ENCODE measurements at places on chromosomes 12 and 14. TPM values are rescaled to one million over a fixed set of nuclear protein-coding genes. Genes with fewer than 3 reads are reported as not detected.

CD69 gene
- total RNA-seq: not detected

POTEM gene
- not detected for total RNA-seq

IL23A gene
- not detected for total RNA-seq

PTCSC3 gene
- not detected for total RNA-seq

KRT8 gene
- total RNA-seq: 1,740 TPM

PTPRB gene
- 16.9 TPM for total RNA-seq

RNU4-1 gene
- total RNA-seq: under 0.01 TPM

HOXC11 gene
- not detected for total RNA-seq

DICER1 gene
- 68.1 TPM for total RNA-seq

COX8C gene
- total RNA-seq: not detected

RPL10L gene
- total RNA-seq: 41.7 TPM

INSM2 gene
- total RNA-seq: not detected

CLEC4C gene
- total RNA-seq: not detected

TGFB3 gene
- total RNA-seq: not detected

CELA1 gene
- not detected for total RNA-seq

PPP1R1A gene
- total RNA-seq: 5.5 TPM

CEBPE gene
- total RNA-seq: not detected

TGM1 gene
- total RNA-seq: 4.9 TPM

DDX51 gene
- 7.0 TPM for total RNA-seq

LTBR gene
- 471 TPM for total RNA-seq

POTEG gene
- not detected for total RNA-seq

ACACB gene
- 84.1 TPM for total RNA-seq

BLOC1S1 gene
- 54.9 TPM for total RNA-seq

TAS2R31 gene
- not detected for total RNA-seq

EEF1AKMT3 gene
- total RNA-seq: 61.4 TPM

SLC17A8 gene
- not detected for total RNA-seq

KRT75 gene
- total RNA-seq: not detected

TMBIM6 gene
- 420 TPM for total RNA-seq

PPP4R4 gene
- 11.7 TPM for total RNA-seq

IL22 gene
- not detected for total RNA-seq

CLEC4A gene
- total RNA-seq: not detected

LRRK2 gene
- total RNA-seq: 8.4 TPM

LRRIQ1 gene
- 2.2 TPM for total RNA-seq

CTSG gene
- 7.5 TPM for total RNA-seq

INTS13 gene
- 29.6 TPM for total RNA-seq

SLC7A8 gene
- 1.2 TPM for total RNA-seq

PAPLN gene
- total RNA-seq: 18.0 TPM

BDKRB2 gene
- 6.2 TPM for total RNA-seq

CCDC196 gene
- not detected for total RNA-seq

PLEK2 gene
- total RNA-seq: not detected

CD4 gene
- not detected for total RNA-seq

KCNC2 gene
- not detected for total RNA-seq

KSR2 gene
- total RNA-seq: 0.37 TPM

TBX5 gene
- not detected for total RNA-seq

PTPN6 gene
- total RNA-seq: 28.7 TPM

TMEM253 gene
- total RNA-seq: 1.1 TPM

TXNDC16 gene
- total RNA-seq: 4.5 TPM

CLEC7A gene
- total RNA-seq: not detected

NEK9 gene
- 225 TPM for total RNA-seq

AQP2 gene
- total RNA-seq: not detected

RIMKLB gene
- total RNA-seq: 25.5 TPM

LTBP2 gene
- 9.8 TPM for total RNA-seq

BDKRB1 gene
- not detected for total RNA-seq

STXBP6 gene
- total RNA-seq: 8.8 TPM

KERA gene
- total RNA-seq: not detected
